ENCODE measurements at places on chromosomes 1 and 21. TPM values are rescaled to one million over a fixed set of nuclear protein-coding genes. Genes with fewer than 3 reads are reported as not detected.

GRCh38 chr21:39142972-39143371 lies 40.3 kb downstream of the PSMG1 start:
- H3K27me3 ChIP-seq: no peaks in the 10 kb centered on the region
- no peak for DNase-seq
- H3K36me3 ChIP-seq: no peaks in the 10 kb centered on the region
- no peak overlapping the region for H3K27ac ChIP-seq
- no peak overlapping the region for H3K4me3 ChIP-seq

LMNA gene
- total RNA-seq: 864 TPM

ATP1A2 gene
- total RNA-seq: not detected

ZMYND12 gene
- total RNA-seq: not detected

- no peak for DNase-seq
- H3K4me3 ChIP-seq: no peak overlapping the region
- no peaks in the 10 kb centered on the region for H3K4me1 ChIP-seq
- H3K36me3 ChIP-seq: no peaks in the 10 kb centered on the region
- no peak overlapping the region for H3K27ac ChIP-seq
Measured at GRCh38 chr1:213942061-213942460, 45.7 kb upstream of the PROX1 start.

GRCh38 chr1:10398278-10398733 lies 558 bp upstream of the PGD start:
- DNase-seq: no peak
- peaks cover 10% of the 10 kb centered on the region for H3K36me3 ChIP-seq
- peak overlapping the region; percentile 44 for H3K27ac ChIP-seq
- H3K4me1 ChIP-seq: peaks cover 21% of the 10 kb centered on the region
- H3K4me3 ChIP-seq: peak overlapping the region; percentile 95

DNA sequence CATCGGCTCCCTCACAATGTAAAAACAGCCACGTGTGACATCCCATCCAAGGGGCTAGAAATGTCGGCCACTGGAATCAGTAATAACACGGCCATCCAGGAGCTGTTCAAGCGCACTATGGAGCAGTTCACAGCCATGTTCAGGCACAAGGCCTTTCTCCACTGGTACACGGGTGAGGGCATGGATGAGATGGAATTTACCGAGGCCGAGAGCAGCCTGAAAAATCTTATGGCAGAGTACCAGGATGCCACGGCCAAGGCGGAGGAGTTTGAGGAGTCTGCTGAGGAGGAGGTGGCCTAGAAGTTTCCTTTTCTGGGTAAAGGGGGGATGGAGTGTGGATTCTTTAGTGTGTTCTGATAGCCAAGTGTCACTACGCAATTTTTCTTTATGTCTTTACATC lies 61.1 kb upstream of the MAP1LC3C start:
- no peaks in the 10 kb centered on the region for H3K4me1 ChIP-seq
- DNase-seq: no peak

GRCh38 chr1:226702957-226703831 lies 35.9 kb downstream of the ITPKB start:
- peak overlapping the region; percentile 65 for H3K4me3 ChIP-seq
- peak overlapping the region; percentile 56 for H3K27ac ChIP-seq
- H3K36me3 ChIP-seq: no peaks in the 10 kb centered on the region
- peaks cover 31% of the 10 kb centered on the region for H3K4me1 ChIP-seq

TAF1A gene
- 27.9 TPM for total RNA-seq

GRCh38 chr1:194369060-194369459 lies 1182.6 kb upstream of the B3GALT2 start:
- no peak overlapping the region for H3K27ac ChIP-seq
- peaks cover 16% of the 10 kb centered on the region for H3K4me1 ChIP-seq
- no peaks in the 10 kb centered on the region for H3K36me3 ChIP-seq
- H3K4me3 ChIP-seq: no peak overlapping the region
- H3K27me3 ChIP-seq: no peaks in the 10 kb centered on the region
- DNase-seq: no peak

LINGO4 gene
- not detected for total RNA-seq

GRCh38 chr1:234743791-234744611 lies 134.0 kb upstream of the IRF2BP2 start:
- no peak overlapping the region for H3K27ac ChIP-seq
- no peak overlapping the region for H3K4me3 ChIP-seq
- H3K27me3 ChIP-seq: no peaks in the 10 kb centered on the region
- H3K36me3 ChIP-seq: no peaks in the 10 kb centered on the region
- DNase-seq: no peak

KCNH1 gene
- not detected for total RNA-seq

DNA sequence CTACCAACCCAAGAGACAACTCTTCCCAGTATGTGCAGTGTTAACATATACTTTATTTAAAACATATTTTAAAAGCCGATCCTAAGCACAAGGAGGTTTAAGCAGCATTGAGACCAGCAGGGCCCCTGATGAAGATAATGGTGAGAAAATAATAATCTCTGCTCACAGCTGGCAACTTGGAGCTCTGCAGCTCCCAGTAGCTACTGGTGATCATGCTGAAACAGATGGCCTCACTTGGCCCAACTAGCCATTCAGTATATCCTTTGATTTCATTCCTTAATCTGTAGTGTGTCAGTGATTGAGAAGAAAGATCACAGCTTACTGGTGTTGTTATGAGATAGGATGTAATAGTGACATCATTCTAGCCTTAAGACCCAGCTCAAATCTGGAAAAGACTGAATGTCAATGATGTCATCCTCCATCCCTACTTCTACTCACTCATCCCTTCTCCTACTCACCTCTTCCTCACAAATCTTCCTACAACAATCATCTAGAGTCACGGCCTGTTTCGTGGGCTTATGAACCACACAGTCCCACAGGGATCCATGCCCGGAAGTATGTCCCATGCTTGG lies 817.9 kb downstream of the PLA2G4A start:
- DNase-seq: no peak
- H3K4me3 ChIP-seq: no peak overlapping the region
- H3K27me3 ChIP-seq: no peaks in the 10 kb centered on the region
- H3K27ac ChIP-seq: no peak overlapping the region

- DNase-seq: no peak
- no peak overlapping the region for H3K4me3 ChIP-seq
- H3K4me1 ChIP-seq: peaks cover 34% of the 10 kb centered on the region
Measured at GRCh38 chr1:205315008-205315618, 6.4 kb downstream of the NUAK2 start.

GRCh38 chr1:116226017-116226416 lies 114.8 kb downstream of the MAB21L3 start:
- H3K36me3 ChIP-seq: no peaks in the 10 kb centered on the region
- H3K27me3 ChIP-seq: no peaks in the 10 kb centered on the region
- H3K27ac ChIP-seq: no peak overlapping the region
- H3K4me3 ChIP-seq: no peak overlapping the region

GRCh38 chr1:68229650-68230483 lies 2.5 kb downstream of the WLS start:
- H3K4me3 ChIP-seq: peak overlapping the region; percentile 93
- H3K27ac ChIP-seq: no peak overlapping the region
- no peak for DNase-seq
- no peaks in the 10 kb centered on the region for H3K27me3 ChIP-seq
- H3K4me1 ChIP-seq: peaks cover 25% of the 10 kb centered on the region

MYOG gene
- not detected for total RNA-seq

DNA sequence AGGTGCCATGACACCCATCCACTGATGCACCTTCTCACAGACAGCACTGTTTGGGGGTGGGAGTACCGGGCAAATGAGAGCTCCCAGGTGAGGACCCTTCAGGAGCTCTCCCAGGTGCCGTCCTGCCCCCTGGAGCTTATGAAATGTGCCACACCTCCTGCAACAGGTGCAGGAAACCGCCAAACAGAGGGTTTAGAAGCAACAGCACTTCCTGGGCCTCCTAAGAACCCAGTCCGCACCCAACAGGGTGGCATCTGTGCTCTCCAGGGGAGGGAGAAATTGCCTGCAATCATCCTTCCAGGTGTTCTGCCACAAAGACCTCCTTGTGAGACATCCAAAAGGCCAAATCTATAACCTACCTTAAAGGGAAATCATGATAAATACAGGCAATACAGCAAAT lies 87.7 kb upstream of the ATP1B1 start:
- no peaks in the 10 kb centered on the region for H3K27me3 ChIP-seq
- no peaks in the 10 kb centered on the region for H3K36me3 ChIP-seq
- H3K4me1 ChIP-seq: no peaks in the 10 kb centered on the region
- DNase-seq: no peak
- H3K27ac ChIP-seq: no peak overlapping the region

FAM78B gene
- total RNA-seq: 0.26 TPM

DNA sequence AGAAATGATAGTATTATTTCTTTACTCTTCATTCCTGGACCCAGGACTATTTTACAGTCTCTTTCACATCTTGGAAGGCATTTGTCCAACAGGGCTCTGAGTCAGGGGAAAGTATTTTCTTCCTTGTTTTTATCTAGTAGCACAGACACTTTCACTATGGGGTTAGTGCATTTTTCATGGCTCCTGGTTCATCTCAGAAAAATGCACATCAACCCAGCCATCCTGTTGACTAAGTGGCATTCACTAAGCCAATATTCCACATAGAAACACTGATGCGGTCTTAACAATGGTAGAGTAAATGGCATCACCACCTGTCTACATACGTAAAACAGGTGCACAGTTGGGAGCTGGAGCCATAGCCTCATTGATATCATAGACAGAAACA lies 87.4 kb upstream of the C1orf21 start:
- H3K27ac ChIP-seq: no peak overlapping the region
- no peaks in the 10 kb centered on the region for H3K36me3 ChIP-seq
- H3K27me3 ChIP-seq: no peaks in the 10 kb centered on the region
- H3K4me3 ChIP-seq: no peak overlapping the region
- DNase-seq: peak; percentile 61
- H3K4me1 ChIP-seq: 0 out of 2 replicates have a peak, but pooled peaks cover 4% of the 10 kb centered on the region

GRCh38 chr21:44437696-44438431 lies 17.4 kb upstream of the LRRC3 start:
- no peaks in the 10 kb centered on the region for H3K36me3 ChIP-seq

LCE1B gene
- total RNA-seq: not detected

TMEM240 gene
- total RNA-seq: 0.87 TPM

DNA sequence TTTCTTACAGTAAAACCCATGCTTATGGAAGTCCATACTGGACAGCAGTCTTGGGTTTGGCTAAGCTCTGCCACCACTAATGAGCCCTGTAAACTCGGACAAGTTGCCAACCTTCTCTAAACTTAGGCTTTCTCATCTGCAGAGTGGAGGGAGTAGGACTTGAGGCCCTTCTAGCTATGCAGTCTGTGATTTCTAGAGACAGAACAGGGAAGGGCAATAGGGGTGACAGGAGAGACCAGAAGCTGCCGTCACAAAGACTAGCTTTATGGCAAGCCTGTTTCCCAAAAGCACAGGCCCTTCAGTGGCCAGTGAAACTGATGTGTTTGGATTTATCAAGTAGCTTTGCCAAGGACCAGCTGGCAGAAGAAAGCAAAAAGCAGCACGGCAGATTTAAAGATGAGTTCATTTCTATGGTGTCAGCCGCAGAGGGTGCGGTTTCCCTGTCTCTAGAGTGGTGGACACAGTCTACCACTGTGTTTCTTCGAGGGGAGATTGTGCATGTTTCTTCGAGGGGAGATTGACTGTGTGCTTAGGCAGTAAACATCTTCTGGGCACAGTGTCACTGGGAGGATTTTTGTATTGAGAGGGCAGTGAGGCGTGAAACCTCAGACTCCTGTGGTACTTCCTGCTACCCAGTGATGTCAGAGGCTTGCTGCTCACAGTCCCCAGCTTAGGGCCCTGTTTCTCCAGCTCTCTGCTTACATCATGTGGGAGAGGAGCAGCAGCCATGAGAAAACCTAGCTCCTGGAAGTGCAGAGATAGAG lies 119.0 kb downstream of the ROR1 start:
- H3K27me3 ChIP-seq: no peaks in the 10 kb centered on the region
- H3K27ac ChIP-seq: peak overlapping the region; percentile 74
- peaks cover 36% of the 10 kb centered on the region for H3K4me1 ChIP-seq

GRCh38 chr21:21163904-21164303 lies 165.7 kb downstream of the NCAM2 start:
- H3K4me3 ChIP-seq: no peak overlapping the region
- peak; percentile 72 for DNase-seq
- no peaks in the 10 kb centered on the region for H3K36me3 ChIP-seq
- no peaks in the 10 kb centered on the region for H3K27me3 ChIP-seq
- no peaks in the 10 kb centered on the region for H3K4me1 ChIP-seq

RBP7 gene
- 6.0 TPM for total RNA-seq

PDZK1 gene
- 4.2 TPM for total RNA-seq

C1orf141 gene
- total RNA-seq: not detected

- H3K27ac ChIP-seq: no peak overlapping the region
- H3K4me3 ChIP-seq: no peak overlapping the region
- peaks cover 7% of the 10 kb centered on the region for H3K27me3 ChIP-seq
- no peaks in the 10 kb centered on the region for H3K4me1 ChIP-seq
Measured at GRCh38 chr21:42708107-42708506, 54.7 kb downstream of the PDE9A start.

GRCh38 chr1:6180268-6180706 lies at the start of gene CHD5:
Gene CHD5, minus strand, starts transcription at chr1:6180321. Its CDS starts 298 bp downstream, at chr1:6180023.
- no peak within 1 kb of the TSS for H3K27ac ChIP-seq
- peak; percentile 40 for DNase-seq
- H3K36me3 ChIP-seq: peaks cover 2% of the 10 kb centered on the region

- H3K36me3 ChIP-seq: peaks cover 11% of the 10 kb centered on the region
- H3K4me1 ChIP-seq: peaks cover 33% of the 10 kb centered on the region
- H3K27ac ChIP-seq: no peak overlapping the region
- no peaks in the 10 kb centered on the region for H3K27me3 ChIP-seq
- no peak overlapping the region for H3K4me3 ChIP-seq
Measured at GRCh38 chr1:27438621-27439061, 46.2 kb downstream of the GPR3 start.

- H3K27me3 ChIP-seq: no peaks in the 10 kb centered on the region
- H3K36me3 ChIP-seq: no peaks in the 10 kb centered on the region
- no peak overlapping the region for H3K4me3 ChIP-seq
- H3K27ac ChIP-seq: no peak overlapping the region
- DNase-seq: no peak
- no peaks in the 10 kb centered on the region for H3K4me1 ChIP-seq
Measured at GRCh38 chr1:194056169-194056568, 869.8 kb upstream of the B3GALT2 start.

Data from PC-3 (cell line).